ENCODE measurements at places on chromosomes 4 and X.

DNA sequence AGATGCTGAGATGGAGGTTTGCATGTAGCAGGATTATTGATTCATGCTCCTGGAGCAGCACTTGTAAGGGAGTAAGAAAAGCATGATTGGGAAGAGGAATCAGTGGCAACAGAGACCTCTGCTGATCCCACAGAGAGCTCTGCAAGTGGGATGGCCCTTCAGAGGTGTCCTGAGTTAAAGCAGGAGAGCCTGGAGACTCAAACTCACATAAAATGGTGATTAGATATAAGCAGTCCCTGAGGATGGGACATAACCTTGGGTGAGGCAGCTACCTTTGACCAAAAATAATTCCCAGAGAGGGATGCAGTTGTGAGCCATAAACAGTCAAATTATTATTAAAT is 25.4 kb upstream of the BMPR1B start:
- DNase-seq: no peak

DNA sequence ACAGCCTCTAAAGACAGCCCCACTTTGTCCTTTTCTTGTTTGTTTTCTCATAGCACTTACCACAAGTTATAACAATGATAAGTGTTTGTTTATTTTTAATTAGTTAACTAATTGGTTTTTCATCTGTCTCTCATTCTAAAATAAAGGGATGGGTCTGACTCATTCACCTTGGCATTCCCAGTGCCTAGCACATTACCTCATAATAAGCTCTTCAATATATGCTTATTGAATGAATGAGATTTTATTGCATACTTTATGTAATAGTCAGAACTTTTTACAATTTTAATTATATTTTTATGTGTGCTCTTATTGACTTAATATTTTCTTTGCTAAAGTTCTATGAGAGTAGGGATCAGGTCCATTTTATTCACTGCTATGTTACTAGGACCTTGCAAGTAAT is 22.8 kb upstream of the PRKG2 start:
- DNase-seq: no peak

DNA sequence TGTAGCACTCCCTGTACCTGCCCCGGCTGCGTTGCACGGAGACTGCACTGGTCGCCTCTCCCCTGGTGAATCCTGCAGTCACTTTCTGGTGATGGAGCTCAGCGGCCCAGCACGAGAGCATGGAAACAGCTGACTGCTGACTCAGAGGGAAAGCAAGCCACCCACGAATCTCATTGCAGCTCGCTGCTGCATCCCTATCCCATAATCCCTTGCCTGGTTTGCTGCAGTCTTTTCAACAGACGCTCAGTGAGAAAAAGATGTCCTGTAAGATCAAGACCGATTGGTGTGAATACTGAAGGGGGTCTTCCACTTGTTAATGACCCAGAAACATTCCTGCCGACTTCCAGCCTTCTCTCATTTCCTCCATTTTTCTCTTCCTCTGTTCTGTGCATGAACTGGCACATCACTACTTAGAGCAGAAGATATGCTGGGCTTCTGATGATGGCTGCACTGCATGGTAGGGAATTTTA is 52.9 kb downstream of the TRIM2 start:
- DNase-seq: no peak

DNA sequence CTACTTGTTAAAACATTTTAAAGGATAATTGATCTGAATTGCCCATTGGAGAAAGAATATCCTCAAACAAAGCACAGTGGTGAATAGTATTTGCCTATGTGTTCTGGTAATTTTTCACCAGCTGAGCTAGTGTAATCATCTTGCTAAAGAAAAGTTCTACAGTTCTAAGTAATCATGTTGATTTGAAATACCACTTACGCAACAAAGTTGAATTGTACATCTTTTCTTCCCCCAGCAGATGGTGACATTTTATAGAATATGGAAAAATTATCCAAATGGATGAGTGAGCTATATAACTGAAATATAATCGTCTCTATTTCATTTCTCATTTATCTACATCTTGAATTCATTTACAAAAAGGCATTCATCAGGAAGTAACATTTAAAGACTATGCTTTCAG is 9.7 kb upstream of the ZNF674 start:
- no peak for DNase-seq

DNA sequence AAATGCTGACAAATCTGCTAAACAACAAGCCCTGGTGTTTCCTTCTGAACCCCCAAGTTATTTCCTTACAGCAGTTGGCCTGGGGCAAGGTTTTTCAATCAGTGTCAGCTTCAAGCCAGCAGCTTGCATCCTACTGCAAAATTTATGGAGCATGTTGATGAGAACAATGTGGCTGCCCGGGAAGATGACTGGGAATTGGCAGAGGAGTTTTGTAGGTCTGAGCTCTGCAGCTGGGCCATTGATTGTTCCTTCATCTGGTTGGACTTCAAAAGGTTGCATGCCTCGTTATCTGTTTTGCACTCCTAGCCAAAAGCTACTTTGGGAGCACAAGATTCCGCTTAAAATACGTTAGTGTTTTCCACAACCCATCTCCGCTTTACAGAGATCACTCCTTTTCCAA is 1030.3 kb upstream of the LCORL start:
- DNase-seq: no peak

DNA sequence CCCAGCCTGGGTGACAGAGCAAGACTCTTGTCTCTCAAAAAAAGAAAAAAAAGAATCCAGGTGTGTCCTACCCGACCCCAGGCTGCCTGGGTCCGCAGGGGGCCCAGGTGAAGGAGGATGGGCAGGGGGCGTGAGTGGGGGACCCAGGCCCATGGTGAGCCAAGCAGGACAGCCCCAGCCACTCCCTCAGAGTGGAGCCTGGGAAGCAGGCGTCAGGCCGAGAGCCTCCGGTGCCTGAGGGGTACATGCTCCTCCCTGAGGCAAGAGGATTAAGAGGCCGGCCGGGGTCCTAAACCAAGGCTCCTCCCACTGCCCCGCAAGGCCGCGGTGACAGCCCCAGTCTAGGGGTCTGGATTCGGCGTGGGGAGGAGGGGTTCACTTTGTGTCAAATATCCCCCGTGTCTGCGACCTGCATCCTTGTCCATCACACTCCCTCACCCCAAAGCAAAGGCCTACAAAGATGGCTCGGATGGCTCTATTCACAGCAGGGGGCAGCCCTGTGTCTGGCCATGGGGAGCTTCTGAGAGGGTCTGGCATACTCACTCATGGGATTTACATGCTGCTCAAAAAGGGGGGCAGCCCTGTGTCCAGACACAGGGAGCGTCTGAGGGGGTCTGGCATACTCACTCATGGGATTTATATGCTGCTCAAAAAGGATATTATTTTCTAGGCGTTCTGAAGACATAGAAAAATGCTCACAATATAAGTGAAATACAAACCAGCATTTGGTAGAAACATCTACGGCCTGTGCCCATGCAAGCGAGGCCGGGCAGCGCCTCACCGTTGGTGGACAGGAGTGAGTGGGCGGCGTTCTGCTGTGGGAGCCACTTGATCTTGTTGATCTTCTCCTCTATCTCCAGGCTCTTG is 94.6 kb downstream of the PPP2R2C start:
- no peak for DNase-seq

DNA sequence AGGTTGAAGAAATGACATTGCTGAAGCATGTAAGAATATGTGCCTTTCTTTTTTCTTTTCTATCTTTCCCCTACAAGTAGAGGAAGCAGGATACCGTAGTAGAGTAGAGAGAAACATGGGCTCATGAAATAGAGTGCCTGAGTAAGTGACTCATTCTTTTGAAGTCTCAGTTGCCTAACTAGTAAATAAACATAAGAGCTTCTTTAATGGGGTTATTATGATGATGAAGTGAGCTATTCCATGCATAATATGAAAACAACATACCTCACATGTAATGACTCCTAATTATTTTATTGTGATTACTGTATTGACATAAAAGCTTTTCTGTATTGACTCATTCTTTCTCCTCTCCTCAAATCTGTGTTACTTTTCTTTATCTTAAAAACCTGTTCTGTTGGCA is 1538.2 kb downstream of the TECRL start:
- DNase-seq: no peak

DNA sequence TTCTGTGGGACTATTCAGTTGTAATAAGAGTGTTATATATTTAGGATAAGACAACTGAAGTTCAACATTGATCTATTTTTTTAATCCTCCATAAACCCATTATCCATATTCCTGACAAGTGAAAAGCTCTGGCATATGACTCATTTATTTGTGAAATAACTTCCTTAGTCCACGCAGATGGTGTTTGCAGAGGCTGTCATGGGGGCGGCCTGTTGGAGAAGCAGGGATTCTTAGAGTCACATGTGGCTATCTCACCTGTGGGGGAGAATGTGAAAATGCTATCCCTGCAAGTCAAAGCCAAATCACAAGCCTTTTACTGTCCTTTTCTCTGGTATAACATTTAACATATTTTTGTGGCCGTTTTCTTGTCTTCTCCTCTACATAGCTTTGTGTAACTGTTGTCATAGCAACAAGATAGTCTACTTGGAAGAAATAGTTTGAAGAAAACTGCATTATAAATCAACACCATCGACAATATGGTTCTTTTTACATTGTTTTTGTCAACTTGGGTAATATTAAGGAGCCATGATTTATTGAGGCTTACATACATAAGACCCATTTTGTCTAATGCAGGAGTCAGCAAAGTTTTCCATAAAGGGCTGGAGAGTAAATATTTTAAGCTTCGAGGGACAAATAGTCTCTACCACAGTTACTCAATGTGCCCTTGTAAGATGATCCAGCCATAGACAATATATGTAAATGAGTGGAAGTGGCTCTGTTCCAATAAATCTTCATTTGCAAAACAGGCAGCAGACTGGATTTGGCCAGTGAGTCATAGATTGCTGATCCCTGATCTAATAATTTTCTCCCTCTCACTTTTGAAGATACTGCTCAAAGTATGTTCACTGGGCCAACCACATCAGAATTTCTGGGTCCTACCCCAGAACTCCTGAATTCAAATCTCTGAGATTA is 395.0 kb downstream of the DTHD1 start:
- no peak for DNase-seq

DNA sequence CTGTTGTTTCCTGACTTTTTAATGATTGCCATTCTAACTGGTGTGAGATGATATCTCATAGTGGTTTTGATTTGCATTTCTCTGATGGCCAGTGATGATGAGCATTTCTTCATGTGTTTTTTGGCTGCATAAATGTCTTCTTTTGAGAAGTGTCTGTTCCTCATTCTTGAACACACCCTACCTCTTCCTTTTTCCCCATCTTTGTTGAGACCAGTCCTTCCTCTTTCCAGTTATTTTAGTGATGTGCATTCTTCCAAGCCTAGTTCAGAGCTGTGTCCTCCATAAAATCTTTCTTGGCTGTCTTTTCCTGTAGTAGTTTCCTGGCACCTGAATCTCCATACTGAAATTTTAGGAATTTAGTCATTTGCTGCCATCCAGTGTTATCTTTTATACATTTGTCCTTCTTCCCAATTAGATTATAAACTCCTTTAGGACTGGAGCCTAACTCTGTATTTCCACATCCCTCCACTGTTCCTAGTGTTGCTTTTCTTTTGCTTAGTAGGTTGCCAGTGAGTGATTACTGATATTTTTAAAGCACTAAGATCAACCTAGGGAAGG is 11.4 kb downstream of the FHIP1A start:
- DNase-seq: no peak

DNA sequence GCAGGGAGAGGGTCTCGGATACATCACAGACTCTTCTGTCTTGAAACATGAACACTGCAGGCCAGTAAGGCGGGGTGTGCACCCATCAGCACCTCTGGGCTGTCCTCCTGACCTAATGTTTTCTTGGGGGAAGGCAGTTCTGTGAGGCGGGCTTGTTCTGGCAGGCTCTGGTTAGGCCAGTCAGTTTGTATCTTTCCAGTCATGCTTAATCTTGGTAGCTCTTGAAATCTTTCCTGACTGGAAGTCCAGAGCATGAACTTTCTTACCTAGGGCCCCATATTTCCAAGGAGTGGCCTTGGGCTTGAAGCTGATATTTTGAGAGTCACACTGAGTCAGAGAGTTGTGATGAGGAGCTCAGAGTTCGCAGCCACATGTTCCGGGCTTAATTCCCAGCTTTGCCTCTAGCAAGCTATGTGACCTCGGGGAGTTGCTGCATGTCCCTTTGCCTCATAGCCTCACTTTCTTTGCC is 54.2 kb upstream of the RASSF6 start:
- DNase-seq: no peak

DNA sequence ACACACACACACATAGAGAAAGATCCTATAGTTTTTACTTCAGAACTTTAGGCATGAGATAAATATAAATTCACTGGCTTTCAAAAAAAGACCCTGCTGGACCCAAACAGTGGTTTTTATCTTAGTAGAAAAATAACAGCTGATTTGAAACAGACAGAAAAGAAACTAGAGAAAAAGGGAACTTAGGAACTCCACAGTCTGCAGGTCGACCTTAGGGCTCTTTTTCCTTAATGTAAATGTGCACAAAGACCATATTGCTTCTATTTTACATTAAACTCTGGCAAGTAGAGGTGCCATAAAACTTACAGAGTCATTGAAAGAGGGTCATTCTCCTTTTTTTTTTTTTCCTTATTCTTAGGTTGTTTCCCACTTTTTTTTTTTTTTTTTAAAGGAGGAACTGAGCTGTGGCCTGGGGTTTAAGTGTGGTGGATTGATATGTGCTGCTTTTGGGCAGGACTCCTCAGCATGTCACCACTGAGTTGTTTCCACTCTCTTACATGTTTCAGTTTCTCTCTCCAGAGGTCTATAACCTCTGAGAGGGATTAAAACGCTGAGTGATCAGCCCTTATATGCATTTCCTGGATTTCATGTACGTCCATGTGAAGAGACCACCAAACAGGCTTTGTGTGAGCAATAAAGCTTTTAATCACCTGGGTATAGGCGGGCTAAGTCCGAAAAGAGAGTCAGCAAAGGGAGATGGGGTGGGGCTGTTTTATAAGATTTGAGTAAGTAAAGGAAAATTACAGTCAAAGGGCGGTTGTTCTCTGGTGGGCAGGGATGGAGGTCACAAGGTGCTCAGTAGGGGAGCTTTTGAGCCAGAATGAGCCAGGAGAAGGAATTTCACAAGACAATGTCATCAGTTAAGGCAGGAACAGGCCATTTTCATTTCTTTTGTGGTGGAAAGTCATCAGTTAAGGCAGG is 70.8 kb upstream of the PACRGL start:
- no peak for DNase-seq

DNA sequence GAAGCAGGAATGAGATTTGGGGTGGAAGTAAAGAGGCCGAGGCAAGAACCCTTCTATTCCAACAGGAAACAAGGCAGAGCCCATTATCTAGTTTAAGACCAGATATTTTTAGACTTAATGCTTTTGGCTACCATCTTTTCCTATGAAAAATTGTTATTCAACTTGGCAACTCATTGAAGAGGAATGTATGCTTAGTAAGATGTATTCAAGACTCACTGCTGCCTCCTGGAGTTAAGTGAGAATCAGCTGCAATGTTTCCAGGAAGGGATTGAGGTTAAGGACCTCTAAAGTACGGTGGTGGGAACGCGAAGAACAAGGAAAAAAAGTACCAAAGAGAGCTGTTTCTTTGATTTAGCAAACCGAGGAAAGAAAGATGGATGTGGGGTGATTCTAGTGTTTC is 89.1 kb downstream of the RAPGEF2 start:
- no peak for DNase-seq
